ENCODE measurements at places on chromosomes 3 and 15. TPM values are rescaled to one million over a fixed set of nuclear protein-coding genes. Genes with fewer than 3 reads are reported as not detected.
A peak's percentile ranks its signal among the peaks of the same experiment; 100 is the strongest.

The TGM4 gene
- total RNA-seq, result 1.4 TPM

The NUDT16 gene
- total RNA-seq, result 10.9 TPM

- peak; percentile 61 for DNase-seq
Measured at GRCh38 chr15:42034628-42035434, 14.0 kb upstream of the PLA2G4E start.

DNA sequence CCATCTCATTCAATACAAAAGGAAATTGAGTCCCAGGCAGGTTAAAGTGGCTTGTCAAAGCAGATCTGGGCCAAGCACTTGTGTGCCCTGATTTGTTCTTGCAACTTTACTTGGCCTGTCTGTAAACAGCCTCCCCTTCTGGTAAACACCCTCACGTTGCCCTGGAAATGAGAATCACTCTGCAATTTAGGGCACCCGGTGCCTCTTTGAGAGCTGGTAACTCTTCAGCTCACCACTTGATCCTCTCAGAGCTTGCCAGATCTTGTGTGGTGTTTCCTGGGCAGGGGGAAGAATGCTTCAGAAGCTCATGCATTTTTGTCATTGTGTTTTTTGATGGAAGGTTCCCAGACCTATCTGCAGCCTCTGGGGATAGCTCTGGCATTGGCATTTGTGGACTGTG lies 11.3 kb downstream of the MED12L start:
- DNase-seq, result no peak

DNA sequence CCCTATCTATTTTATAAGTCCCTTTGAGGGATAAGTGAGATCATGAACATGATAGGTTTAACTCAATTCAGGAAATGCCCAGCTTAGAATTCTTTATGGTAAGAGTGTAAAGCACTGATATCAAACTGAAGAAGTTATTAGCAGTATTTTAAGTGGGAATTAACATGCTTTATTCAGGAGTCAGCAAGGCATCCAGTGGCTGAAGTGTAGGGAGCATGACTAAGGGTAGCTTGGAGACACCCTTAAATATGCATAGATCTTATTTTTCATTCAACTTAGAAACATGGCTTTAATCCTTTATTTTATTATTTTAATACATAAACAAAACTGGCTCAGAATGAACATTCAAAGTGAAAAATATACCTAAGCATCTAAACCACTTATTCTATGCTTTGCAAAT lies 158.3 kb upstream of the LPP start:
- DNase-seq, result no peak

GRCh38 chr15:43903864-43904290 lies 77.1 kb downstream of the WDR76 start:
- DNase-seq, result peak; percentile 32

- peak; percentile 66 for DNase-seq
Measured at GRCh38 chr3:126558336-126559071, at the start of gene C3orf22. Gene C3orf22, minus strand, starts transcription at chr3:126558932. Its CDS starts 5,542 bp downstream, at chr3:126553390.

DNA sequence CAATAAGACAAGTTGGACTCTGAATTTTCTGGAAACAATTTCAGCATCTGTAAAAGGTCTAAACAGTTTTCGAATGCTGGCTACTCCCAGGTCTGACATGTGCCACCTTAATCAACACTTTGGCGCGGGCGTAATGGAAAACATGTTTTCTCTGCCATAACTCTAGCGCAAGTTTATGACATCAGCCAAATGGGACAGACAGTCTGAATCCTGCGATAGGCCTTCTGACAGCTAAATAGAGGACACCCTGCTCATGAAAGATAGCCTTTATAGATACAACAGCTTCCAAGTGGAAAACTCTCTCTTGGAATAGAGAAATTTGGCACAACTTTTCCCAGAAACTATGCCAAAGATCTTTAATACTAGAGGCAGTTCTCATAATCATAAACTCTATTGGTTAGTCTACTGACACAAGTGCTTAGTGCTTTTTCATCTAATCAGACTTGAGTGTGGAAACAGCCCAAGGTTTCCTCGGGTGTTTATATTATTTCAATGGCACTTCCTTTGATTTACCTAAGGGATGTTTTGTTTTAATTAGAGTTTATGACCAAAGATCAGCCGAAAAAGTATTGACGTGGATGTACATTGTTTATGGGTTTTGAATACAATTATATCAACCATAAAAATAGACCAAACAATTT lies 120.1 kb upstream of the DPH6 start:
- peak; percentile 47 for DNase-seq

DNA sequence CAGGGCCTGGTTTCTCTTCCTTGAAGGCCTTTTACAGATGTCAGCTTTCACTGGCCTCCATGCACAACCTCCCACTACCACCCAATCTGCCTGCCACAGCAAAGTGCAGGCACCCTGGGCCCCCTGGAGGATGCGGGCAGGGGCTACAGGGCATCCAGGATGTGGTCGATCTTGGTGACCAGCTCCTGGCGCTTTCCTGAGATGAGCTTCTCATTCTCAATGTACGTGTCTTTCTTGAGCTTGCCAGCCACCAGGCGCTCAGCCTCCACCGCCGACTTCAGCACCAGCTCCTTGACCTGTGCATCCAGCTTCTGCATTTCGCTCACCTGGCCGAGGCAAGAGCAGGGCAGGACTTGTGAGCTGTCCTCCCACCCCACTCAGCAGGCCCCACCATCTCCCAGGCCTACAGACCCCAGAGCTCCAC lies 30.3 kb downstream of the RPN1 start:
- peak; percentile 84 for DNase-seq
